ENCODE measurements at places on chromosomes 3 and 15.

DNA sequence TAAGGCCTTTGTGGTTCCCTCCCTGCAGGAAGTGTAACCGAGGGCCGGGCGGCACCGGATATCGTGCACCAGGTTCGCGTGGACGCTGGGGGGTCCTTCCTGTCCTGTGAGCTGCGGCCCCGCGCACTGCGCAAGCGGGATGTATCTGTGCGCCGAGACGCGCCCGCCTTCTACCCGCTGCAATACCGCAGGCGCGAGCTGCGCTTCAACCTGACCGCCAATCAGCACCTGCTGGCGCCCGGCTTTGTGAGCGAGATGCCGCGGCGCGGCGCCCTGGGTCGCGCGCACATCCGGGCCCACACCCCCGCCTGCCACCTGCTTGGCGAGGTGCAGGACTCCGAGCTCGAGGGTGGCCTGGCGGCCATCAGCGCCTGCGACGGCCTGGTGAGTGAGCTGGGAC lies 35.9 kb downstream of the SAXO2 start:
- peak; percentile 68 for DNase-seq

DNA sequence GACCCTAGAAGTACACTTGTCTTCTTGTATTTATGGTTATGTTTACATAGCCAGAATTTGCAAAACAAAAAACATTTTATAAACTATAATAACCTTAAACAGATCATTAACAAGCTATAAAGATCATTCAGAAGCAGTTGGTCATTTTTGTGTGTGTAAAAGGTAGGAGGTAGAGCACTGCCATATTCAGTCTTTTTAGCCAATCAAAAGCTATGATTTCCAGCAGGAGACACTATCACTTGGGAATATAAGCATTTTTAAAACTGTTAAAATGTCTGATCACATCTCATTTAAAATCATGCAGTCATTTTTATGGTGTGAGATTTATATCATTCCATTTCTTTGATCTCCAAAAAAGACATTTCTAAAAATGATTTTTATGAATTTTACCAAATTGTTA lies 42.6 kb upstream of the ATP2C1 start:
- no peak for DNase-seq

DNA sequence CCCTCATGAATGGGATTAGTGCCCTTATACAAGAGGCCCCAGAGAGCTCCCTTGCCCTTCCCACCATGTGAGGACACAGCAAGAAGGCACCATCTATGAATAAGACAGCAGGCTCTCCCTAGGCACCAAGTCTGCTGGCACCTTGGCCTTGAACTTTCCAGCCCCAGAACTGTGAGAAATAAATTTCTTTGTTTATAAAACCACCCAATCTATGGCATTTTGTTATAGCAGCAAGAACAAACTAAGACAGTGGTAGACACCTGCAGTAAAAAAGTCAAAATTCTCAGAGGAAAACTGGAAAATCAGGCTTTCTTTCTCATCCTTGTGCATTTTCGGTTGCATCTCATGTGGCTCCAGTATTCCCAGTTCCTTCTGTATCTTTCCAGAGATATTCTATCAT lies 90.3 kb downstream of the LSM3 start:
- DNase-seq, result no peak

DNA sequence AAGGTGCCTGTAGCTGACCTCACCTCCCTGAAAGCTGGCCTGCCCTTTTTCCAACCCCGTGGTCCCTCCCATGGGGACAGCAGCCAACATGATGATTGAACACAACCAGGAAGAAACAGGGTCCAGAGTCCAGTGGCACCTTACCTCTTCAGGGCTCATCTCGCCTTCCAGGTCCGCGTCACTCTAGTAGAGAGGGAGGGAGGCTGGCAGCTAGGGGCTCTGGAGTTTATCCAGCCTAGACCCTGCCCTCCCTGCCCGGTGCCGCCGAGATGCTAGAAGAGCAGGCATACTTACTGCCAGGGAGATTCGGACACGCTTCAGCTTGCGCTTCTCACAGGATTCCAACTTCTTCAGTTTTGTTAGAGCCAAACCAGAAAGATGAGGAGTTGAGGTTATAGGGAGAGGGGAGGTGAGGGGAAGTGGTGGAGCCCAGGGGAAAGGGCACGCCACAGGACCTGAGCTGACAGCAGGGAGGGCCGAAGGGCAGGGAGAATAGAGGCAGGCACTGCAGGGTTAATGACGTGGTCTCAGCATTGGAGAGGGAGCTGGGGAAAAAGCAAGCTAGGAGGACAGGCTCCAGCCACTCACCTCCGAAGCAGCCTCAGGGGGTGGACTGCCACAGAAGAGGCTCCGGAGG lies 9.1 kb downstream of the CLCN2 start:
- DNase-seq, result no peak

- no peak for DNase-seq
These were observed 93.4 kb downstream of the XXYLT1 start for GRCh38 chr3:195177422-195178123.

DNA sequence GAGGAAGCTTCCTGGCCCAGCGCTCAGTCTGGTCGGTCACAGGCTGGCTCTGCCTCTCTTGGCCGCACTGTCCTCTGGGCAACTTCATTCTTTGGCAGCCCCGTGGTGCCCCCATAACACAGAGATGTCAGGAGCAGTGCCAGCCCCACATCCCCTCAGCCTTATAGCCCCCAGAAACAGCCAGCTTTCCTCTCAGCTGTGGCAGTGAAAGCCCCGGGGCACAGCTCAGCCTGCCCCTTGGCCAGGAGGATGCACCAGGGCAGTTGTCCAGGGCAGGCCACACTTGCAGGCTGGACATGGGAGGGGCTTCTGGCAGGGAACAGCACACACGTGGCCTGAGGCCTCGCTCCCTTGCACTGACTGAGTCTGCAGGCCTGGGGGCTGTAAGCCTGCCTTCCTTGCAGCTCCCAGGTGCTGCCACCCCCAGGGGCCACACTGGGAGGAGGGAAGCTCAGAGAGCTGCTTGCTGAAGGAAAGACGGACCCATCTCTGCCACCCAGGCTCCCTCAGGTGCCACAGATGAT lies 10.3 kb upstream of the RHO start:
- no peak for DNase-seq
